Activated T-cell treated with anti-CD3 and anti-CD28 coated beads, Interleukin-2, amount 50 U/mL, for 72 hours (primary cell): ENCODE measurements at places on chromosomes 4 and X.
A peak's percentile ranks its signal among the peaks of the same experiment; 100 is the strongest.

DNA sequence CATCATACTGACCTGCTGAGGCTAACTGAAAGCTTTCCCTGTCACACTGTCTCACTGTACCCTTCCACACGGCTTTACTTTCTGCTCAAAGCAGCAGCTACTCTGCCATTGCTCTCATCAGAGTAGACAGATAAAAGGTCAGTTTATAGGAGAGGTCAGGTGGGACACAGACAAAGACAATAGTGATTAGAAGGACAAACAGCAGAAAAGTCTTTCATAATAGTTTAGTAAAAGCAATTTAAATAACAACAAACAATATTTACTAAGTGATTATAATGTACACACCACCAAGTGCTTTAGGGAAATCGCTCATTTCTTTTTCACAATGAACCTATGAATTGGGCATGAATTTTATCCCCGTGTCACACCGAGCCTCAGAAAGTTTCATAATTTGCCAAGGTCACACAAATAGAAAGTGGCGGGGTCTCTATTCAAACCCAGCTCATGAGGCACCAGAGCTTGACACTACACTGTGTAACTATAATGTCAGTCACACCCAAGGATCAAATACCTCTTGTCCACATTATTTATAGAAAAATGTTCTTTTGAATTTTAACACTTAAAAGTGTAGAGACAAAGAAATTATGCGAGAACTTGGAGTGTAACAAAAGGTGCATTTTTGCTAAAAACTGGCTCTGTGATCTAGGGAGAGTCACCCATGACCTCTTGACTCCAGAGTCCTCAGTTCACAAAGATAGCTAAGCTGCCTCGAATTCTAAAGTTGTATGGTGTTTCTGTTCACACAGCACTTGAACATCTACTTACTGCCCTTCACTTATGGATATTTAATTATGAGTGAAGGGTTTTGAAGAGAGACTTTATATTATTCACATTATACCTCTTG is 24.5 kb upstream of the SORBS2 start:
- no peak for DNase-seq

GRCh38 chr4:58247792-58248191 is 1137.6 kb upstream of the IGFBP7 start:
- no peak for DNase-seq

- no peak for DNase-seq
Measured at GRCh38 chr4:102299354-102300107, 45.8 kb downstream of the SLC39A8 start.

DNA sequence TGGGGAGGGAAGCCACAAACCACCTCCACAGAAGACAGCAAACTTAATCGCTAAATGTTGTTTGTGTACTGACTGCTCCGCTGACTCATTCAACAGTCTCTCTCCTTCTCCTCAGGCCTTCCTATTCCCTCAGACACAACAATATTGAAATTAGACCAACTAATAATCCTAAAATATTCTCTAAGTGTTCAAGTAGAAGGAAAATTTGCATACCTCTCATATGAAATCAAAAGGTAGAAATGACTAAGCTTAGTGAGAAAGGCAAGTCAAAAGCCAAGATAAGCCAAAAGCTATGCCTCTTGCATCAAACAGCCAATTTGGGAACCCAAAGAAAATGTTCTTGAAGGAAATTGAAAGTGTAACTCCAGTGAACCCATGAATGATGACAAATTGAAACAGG is 75.7 kb upstream of the ARHGAP24 start:
- no peak for DNase-seq

GRCh38 chr4:11072999-11073398 is 355.7 kb downstream of the HS3ST1 start:
- no peak for DNase-seq

DNA sequence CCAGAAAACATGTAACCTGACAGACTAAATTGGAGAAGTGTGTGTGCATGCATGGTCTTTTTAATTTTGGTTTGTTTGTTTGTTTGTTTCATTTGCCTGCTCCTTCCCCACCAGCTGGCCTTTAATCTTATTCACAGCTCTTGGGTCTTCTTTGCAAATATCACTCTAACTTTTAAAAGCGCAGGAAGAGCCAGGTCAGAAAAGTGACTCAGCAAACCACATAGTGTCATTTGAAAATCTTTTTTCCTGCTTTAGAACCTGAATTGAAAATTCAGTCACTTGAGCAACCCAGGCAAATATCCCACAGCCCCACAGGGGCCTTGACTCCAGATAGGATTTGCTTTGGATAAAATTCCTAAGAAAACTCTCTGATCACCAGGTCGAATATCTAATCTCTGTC is 4.6 kb downstream of the TMEM255A start:
- DNase-seq, result no peak

DNA sequence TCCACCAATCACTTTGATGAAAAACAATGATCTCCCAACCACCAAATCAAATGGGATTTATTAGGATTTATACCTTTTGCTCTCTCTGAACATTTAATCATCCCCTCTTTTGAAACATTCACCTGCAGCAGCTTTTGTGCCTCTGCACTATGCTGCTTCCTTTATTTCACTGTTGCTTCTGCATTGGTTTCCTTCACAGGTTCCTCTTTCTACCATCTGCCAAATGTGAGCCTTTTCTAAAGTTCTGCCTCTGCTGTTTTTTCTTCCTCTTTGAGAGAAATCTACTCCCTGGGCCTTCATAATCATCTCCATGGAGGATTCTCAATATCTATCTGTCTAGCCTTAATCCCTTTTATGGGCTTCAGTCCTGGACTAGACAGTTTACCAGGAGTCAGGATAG is 24.7 kb downstream of the CUL4B start:
- DNase-seq, result no peak

DNA sequence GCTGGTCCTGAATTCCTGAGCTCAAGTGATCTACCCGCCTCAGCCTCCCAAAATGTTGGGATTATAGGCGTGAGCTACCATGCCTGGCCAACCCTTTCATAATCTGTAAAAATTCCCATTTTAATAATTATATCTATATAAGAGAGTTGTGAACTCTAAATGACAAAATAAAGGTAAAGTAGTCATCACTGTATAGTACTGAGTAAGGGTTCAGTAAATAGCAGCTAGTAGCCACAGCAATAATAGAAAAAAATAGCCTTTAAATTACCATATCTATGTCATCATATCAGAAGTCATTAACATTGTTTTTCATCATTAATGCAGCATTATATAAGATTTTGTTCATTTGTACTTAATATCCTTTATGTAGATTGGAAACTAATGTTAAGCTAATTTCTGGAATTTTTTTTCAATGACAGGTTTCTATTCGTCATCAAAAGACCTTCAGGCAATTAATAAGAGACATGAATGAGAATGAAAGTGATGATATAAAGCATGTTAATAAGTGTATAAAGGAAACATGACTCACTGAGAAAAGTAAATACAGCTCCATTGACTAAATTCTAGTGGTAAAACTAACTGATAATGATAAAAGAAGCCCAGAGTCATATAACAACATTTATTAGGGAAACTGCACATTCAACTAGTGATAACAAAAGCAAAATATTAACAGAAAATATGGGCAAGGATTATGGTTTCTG is 85.9 kb upstream of the UGT8 start:
- no peak for DNase-seq

- peak; percentile 53 for DNase-seq
Measured at GRCh38 chrX:135543924-135544323, 23.5 kb downstream of the INTS6L start.

DNA sequence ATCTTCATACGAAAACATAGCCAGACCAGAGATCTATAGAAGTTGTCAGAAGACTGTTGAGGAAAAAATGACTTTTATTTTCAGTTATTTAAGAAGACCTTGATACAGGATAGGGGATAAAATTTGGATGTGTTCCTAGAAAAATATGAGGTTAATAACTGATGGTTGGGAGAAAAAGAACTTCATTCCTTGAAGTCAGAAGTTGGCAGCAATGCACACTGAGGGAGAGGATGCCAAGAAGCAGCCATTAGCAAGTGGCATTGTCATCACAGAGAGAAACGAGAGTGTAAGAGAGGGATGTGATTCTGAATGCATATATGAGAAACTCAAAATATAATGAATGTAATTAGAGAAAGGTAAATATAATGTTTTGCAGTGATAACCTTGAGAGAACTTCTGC is 382.1 kb upstream of the EPHA5 start:
- no peak for DNase-seq

DNA sequence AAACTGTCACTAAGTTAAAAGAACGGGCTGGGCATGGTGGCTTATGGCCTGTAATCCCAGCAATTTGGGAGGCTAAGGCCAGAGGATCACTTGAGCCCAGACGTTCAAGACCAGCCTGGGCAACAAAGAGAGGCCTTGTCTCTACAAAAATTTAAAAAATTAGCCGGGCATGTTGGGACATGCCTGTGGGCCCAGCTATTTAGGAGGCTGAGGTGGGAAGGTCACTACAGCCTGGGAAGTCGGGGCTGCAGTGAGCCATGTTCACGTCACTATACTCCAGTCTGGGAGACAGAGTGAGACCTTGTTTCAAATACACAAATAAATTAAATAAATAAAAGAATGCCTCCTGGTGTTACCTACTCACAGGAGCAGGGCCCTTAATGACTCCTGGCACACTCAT is 69.5 kb downstream of the APBB2 start:
- no peak for DNase-seq

DNA sequence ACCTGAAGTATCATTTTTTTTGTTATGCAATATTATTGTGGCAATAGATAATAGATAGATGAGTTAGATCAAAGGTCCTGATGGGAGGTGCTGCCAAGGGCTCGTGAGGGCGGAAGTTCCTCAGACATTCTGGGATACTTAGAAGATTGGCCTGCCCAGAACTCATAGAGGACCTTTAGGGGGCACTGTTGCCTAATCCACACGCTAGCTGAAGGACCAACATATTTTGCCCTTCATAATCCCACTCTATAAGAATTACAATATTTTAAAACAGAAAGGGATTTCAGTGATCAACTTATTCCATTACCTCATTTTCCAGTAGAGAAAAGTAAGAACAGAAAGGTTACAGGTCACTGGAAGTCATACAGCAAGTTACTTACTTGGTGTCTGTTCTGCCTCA is 22.9 kb upstream of the COX7B2 start:
- DNase-seq, result peak; percentile 30

DNA sequence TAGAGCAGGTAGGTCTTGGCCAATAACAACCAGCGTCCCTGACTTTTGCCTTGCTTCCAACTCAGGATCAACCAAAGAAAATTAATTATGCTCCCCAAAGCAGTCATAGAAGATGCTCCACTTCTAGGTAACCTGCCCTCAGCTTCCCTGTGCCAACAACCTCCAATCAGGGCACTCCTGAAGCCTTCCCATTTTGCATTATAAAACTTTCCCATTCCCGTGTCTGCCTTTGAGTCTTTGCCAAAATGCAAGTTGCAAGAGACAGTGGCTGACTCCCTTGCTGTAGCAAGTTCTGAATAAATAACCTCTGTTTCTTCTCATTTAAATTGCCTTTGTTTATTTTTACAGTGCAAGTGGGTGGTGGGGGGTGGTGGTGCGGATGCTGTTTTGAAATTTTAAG is 418.0 kb downstream of the PACRGL start:
- DNase-seq, result no peak

DNA sequence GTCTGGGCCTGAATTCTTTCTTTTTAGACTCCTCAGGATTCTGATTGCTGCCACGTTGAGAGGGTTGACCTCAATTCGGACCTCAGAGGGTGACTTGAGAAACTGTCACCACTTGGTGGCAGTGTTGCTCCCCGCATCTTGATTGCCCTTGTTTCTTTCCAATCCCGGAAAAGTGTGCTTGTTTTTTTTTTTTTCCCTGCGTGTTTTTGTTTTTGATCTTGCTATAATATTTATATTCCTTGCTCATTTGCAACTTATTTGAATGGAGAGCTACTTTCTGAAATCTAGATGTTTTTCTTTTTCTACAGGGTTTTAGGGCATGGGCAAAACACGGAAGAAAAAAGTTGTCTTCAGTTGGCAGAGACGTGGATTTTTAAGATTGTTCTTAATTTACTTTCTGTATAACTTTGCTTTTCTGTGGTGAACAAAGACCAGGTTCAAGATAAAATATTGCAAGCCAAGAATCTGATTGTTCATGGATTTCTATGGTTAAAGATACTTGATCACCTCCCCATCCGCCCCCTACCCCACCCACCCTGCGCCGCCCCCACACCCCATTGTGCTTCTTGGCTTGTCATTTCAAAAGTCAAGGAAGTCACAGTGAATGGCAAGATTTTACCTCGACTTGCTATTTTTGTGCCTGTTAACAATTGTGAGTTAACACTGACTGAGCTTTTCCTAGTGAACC is 102.0 kb downstream of the PTTG2 start:
- DNase-seq, result peak; percentile 67

DNA sequence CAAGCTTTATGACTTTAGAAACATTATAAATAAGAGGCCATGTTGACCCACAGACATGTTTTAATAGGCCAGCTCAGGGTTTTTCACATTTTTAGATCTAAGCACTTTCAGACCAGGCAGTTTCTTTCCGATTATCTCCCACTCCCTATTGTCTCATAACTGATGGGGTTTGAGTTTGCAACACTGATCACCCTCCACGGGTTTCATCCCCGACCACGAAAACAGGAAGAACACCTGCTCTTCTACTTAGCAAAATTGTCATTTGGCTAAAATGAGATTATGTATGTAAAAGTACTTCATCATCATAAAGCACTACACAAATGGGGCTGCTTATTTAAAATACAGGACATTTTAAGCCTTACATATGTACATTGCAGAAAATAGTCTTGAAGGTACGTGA is 407.9 kb downstream of the HNRNPD start:
- no peak for DNase-seq

- no peak for DNase-seq
Measured at GRCh38 chrX:130694983-130695382, 208.0 kb downstream of the ENOX2 start.

GRCh38 chr4:185683222-185683621 is 128.8 kb downstream of the SORBS2 start:
- no peak for DNase-seq

- no peak for DNase-seq
Measured at GRCh38 chr4:179981161-179981560, 2262.0 kb upstream of the TENM3 start.

DNA sequence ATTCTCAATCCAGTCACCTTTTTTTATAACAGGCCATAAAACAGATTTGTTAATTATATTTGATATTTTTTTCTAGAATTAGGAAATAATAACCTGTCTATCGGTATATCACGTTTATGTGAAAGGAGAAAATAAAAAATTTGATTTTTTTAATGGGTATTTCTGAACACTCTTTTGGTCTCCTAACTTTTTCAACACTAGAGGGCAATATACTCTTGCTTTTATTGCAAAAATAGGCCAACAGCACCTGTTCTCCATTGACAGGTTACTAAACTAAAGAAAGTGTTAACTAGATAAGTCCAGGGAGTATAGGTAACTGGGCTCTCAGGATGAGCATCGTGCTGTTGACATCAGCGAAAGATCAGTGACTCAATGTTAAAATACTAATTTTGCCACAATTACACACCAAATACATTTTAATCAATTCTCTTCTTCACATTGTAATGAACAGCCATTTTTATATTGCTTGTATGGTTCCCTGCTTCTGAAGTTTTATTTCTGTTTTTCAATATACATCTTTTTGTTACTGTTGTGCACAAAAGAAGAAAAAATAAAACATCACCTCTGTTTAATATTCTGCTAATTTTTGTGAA is 22.8 kb downstream of the NDST4 start:
- no peak for DNase-seq
